ENCODE measurements at places on chromosomes 6 and 20.

- no peak overlapping the region for H3K4me3 ChIP-seq
- no peak for DNase-seq
- H3K4me1 ChIP-seq, result peaks cover 3% of the 10 kb centered on the region
- no peaks in the 10 kb centered on the region for H3K27me3 ChIP-seq
- H3K36me3 ChIP-seq, result no peaks in the 10 kb centered on the region
Measured at GRCh38 chr6:39426073-39426456, 103.6 kb upstream of the KCNK16 start.

DNA sequence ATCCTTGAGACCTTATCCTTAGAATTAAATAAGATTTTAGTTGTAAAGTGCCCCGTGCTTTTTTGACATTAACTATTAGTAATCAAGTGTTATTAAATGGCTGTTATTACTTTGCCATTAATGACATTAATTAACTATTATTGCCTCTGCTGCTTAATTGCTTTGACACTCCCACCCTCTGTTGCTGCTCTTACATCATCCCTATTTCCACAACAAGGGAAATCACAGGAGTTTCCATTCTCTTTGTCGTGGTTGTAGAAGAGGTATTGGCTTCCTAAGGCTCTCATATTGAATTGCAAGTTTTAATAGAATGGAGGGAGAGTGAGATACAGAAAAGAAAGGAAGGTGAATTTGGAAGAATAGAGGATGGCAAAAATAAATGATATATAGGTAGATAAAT is 545.8 kb downstream of the MMUT start:
- H3K36me3 ChIP-seq, result no peaks in the 10 kb centered on the region
- H3K4me1 ChIP-seq, result no peaks in the 10 kb centered on the region
- no peak for DNase-seq
- H3K4me3 ChIP-seq, result no peak overlapping the region
- no peak overlapping the region for H3K27ac ChIP-seq

DNA sequence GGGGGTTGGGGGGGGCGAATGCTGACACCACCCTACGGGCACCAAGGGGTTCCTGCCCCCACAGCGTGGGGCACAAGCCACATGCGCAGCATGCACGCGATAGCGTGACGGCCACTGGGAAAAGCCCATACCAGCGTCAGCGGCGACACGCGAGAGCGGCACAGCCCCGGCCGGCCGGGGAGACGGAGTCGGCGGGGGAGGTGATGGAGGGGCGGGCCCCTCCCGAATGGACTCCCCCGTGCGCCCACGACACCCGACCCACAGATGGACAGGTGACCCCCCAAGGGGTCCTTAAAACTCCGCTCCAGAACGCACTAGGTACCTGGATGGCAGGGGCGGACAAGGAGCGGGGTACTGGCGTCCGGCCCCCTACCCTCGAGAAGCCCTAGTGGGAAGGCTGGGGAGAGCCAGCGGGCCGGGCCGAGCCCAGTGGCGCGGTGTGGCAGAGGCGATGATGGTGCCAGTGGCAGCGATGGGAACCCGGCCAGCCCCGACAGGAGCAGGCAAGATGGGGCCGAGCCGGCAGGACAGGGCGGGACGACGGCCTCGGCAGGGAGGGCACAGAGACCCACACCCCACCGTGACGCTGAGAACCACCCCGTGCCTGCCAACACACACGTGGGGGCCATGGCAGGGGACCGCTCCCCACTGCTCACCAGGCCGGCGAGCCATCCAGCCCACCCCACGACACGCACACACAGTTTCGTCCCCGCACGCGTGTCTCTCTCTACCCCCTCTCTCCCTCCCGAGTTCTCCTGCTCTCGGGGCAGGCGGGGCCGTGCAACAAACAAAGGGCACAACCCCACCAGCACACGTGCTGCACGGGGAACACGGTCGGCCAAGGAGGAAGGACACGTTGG is 1959.8 kb upstream of the DEFB115 start:
- H3K36me3 ChIP-seq, result peaks cover 10% of the 10 kb centered on the region
- no peak for DNase-seq
- no peak overlapping the region for H3K27ac ChIP-seq
- no peaks in the 10 kb centered on the region for H3K27me3 ChIP-seq

- no peaks in the 10 kb centered on the region for H3K27me3 ChIP-seq
- no peak overlapping the region for H3K27ac ChIP-seq
- H3K4me3 ChIP-seq, result no peak overlapping the region
- H3K4me1 ChIP-seq, result no peaks in the 10 kb centered on the region
Measured at GRCh38 chr6:56727097-56727850, 84.6 kb upstream of the DST start.

GRCh38 chr20:13174402-13174801 is 46.7 kb upstream of the ISM1 start:
- no peaks in the 10 kb centered on the region for H3K4me1 ChIP-seq
- no peaks in the 10 kb centered on the region for H3K36me3 ChIP-seq
- no peak overlapping the region for H3K4me3 ChIP-seq
- no peak for DNase-seq

GRCh38 chr20:43977252-43977651 is 62.6 kb downstream of the TOX2 start:
- H3K36me3 ChIP-seq, result peaks cover 23% of the 10 kb centered on the region
- no peak overlapping the region for H3K4me3 ChIP-seq
- no peak for DNase-seq
- H3K27me3 ChIP-seq, result peaks cover 17% of the 10 kb centered on the region

- no peak overlapping the region for H3K27ac ChIP-seq
- peaks cover 8% of the 10 kb centered on the region for H3K4me1 ChIP-seq
- no peaks in the 10 kb centered on the region for H3K27me3 ChIP-seq
- no peak overlapping the region for H3K4me3 ChIP-seq
Measured at GRCh38 chr6:34374069-34374468, 18.4 kb downstream of the NUDT3 start.

DNA sequence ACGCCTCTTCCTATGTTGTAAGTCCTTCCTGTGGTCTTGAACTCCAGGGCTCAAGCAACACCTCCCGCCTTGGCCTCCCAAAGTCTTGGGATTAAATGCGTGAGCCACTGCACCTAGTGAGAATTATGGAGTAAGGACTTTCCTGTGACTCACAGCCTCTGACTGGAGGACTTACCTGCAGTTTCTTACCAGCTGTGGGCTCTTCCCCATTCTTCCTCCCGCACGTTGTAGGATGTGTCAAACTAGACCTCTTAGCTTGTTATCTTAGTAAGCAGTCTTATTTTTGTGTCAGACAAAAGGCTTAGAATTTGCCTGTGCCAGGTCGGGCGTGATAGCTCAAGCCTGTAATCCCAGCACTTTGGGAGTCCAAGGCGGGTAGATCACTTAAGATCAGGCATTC is 30.9 kb downstream of the BAK1 start:
- H3K4me3 ChIP-seq, result no peak overlapping the region
- no peak for DNase-seq
- peaks cover 24% of the 10 kb centered on the region for H3K4me1 ChIP-seq

DNA sequence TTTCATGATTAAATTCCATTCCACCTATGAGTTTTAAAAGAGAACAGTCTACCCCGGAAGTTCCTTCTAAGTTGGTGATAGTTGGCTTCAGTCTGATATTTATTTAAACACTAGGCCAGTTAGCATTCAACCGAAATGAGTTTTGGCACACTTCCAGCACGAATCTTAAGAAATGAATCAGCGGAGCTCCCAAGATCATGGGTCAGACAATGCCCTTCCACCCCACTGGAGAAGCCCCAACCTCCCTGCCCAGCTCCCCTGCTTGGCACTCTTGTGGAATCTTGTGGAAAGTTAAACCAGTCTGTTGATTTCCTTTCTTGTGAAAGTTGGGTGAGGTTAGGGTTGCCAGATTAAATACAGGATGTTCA is 64.3 kb downstream of the MKKS start:
- H3K4me3 ChIP-seq, result no peak overlapping the region
- DNase-seq, result no peak
- H3K36me3 ChIP-seq, result peaks cover 2% of the 10 kb centered on the region
- peaks cover 18% of the 10 kb centered on the region for H3K4me1 ChIP-seq

- no peaks in the 10 kb centered on the region for H3K4me1 ChIP-seq
- H3K36me3 ChIP-seq, result no peaks in the 10 kb centered on the region
- no peaks in the 10 kb centered on the region for H3K27me3 ChIP-seq
- H3K4me3 ChIP-seq, result no peak overlapping the region
- no peak for DNase-seq
- no peak overlapping the region for H3K27ac ChIP-seq
Measured at GRCh38 chr6:156599978-156600590, 177.1 kb upstream of the ARID1B start.

DNA sequence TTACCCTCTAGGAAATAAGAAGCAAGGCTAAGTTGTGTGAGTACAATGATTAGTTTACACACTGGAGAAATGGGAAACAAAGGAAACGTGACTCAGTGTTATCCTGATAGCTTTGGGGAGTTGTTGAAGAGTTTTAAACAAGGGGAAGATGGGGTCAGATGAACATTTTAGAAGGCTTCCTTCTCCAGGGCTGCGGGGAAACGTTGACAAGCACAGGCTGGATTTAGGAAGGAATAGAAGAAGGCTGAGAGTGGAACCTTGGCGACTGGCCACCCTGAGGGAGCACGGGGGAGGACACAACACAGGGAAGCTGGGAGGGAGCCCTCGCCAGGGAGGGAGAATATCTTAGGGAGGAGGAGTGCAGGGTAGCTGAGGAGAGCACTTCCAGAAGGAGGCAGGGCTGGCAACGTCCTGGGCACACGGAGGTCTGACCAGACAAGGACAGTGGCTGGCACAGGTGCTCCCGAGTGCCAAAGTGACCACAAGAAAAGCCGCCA is 134.7 kb downstream of the AIG1 start:
- H3K4me3 ChIP-seq, result no peak overlapping the region
- no peaks in the 10 kb centered on the region for H3K27me3 ChIP-seq
- H3K27ac ChIP-seq, result no peak overlapping the region
- DNase-seq, result no peak

DNA sequence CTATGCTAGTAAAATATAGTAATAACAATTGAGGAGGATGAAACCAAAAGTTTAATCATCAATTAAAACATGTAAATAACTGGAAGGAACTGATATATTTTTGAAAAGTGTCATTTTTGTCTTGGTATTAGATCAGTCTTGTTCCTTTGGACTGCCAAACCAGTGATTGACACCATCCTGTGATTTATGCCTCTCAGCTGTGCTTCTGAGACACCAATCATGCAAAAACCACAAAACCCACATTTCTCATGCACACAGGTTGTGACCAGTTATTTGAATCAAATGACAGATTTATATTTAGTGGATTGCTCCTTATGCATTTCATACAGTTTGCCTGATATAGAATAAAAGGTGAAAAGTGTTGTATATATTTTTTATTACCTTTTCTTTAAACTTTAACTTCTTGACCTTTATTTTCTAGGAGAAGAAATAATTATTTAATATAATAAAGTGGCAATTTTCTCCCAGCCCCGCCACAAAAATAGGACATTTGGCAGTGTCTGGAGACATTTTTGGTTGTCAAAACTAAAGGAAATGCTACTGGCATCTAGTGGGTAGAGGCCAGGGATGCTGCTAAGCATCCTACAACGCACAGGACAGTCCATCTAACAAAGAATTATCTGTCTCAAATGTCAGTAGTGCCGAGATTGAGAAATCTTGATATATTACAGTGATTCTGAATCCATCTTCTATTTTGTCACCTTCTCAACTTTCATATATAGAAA is 383.6 kb downstream of the BCKDHB start:
- DNase-seq, result no peak
- no peak overlapping the region for H3K4me3 ChIP-seq
- H3K27me3 ChIP-seq, result no peaks in the 10 kb centered on the region
- no peak overlapping the region for H3K27ac ChIP-seq
- H3K4me1 ChIP-seq, result no peaks in the 10 kb centered on the region

- no peaks in the 10 kb centered on the region for H3K27me3 ChIP-seq
- H3K36me3 ChIP-seq, result no peaks in the 10 kb centered on the region
- H3K27ac ChIP-seq, result no peak overlapping the region
- no peaks in the 10 kb centered on the region for H3K4me1 ChIP-seq
- H3K4me3 ChIP-seq, result no peak overlapping the region
Measured at GRCh38 chr6:167574431-167575151, 249.7 kb downstream of the TTLL2 start.

- H3K4me3 ChIP-seq, result no peak overlapping the region
- no peaks in the 10 kb centered on the region for H3K36me3 ChIP-seq
- peaks cover 1% of the 10 kb centered on the region for H3K4me1 ChIP-seq
- peaks cover 7% of the 10 kb centered on the region for H3K27me3 ChIP-seq
Measured at GRCh38 chr20:58716476-58717277, 24.1 kb downstream of the NPEPL1 start.

DNA sequence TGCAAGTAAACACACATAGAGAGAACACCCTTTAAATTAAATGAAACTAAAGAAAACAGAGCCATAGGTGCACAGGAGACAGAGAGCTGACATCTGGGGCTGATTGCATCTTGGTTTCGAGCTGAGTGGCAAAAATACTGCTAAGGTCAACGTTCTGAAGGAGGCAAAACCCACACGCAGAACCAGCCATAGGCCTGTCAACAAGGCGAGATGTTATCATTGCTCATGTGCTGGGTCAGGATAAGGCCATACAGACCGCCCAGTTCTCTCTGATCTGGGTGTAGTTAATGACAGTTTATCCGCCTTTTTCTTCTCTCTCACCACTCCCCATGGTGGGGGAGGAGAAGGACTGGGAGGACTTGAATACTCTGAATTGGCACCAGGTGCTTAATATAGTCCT is 4.5 kb upstream of the FAM110A start:
- H3K27ac ChIP-seq, result no peak overlapping the region
- H3K4me3 ChIP-seq, result no peak overlapping the region
- H3K27me3 ChIP-seq, result no peaks in the 10 kb centered on the region
- H3K36me3 ChIP-seq, result no peaks in the 10 kb centered on the region

DNA sequence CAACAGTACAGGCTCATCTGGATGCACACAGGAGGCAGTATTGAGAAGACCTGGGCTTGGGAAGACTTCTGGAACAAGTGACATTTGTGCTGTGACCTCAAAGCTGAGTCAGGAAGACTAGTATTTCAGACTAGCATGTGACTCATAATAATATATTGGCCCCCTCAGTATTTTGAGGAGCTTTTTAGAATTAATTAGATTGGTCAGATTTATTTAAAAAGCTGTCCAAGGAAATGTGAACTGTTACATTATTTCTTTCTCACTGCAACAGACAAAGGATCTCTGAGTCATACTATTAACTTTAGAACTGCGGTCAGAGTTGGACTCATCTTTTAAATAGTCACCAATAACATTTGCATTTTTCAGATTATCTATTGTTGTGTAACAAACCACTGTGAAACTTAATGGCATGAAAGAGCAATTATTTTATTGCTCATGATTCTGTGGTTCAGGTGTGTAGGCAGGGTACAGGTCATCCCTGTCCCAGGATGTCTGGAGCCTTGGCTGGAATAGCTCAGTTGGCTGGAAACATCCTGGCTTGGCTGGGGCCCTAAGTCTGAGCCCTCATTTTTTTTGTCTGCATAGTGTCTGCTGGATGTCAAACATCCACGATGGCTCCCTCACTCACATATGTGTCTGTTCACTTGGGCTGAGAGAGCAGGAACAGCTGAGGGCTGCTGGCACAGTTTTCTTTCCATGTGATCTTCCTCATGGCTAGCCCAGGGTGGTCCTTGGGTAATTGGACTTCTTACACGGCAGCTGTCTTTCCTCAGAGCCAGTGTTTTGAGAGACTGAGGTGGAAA is 46.9 kb downstream of the MAP3K4 start:
- no peak for DNase-seq
- H3K27me3 ChIP-seq, result no peaks in the 10 kb centered on the region
- H3K4me1 ChIP-seq, result peaks cover 16% of the 10 kb centered on the region
- no peak overlapping the region for H3K27ac ChIP-seq

GRCh38 chr6:72856801-72857200 is 234.9 kb downstream of the KCNQ5 start:
- no peaks in the 10 kb centered on the region for H3K36me3 ChIP-seq
- DNase-seq, result no peak
- H3K4me3 ChIP-seq, result no peak overlapping the region
- H3K4me1 ChIP-seq, result peaks cover 4% of the 10 kb centered on the region
- no peak overlapping the region for H3K27ac ChIP-seq

Data from activated T-helper 2 cell treated with anti-CD3 and anti-CD28 coated beads, Interferon-gamma antibody, Interleukin-2, Interleukin-4, amounts not matched to agents 10 μg/mL and 5 μg/mL and 100 μg/mL, durations not matched to agents 14 hours and 24 hours and 36 hours (primary cell).